ENCODE measurements at places on chromosomes 16 and 17.

GRCh38 chr16:74297145-74297665 lies 591 bp downstream of the PSMD7 start:
- ATAC-seq, result peak; percentile 56

GRCh38 chr16:48659940-48660339 lies 50.0 kb upstream of the N4BP1 start:
- no peak for ATAC-seq

DNA sequence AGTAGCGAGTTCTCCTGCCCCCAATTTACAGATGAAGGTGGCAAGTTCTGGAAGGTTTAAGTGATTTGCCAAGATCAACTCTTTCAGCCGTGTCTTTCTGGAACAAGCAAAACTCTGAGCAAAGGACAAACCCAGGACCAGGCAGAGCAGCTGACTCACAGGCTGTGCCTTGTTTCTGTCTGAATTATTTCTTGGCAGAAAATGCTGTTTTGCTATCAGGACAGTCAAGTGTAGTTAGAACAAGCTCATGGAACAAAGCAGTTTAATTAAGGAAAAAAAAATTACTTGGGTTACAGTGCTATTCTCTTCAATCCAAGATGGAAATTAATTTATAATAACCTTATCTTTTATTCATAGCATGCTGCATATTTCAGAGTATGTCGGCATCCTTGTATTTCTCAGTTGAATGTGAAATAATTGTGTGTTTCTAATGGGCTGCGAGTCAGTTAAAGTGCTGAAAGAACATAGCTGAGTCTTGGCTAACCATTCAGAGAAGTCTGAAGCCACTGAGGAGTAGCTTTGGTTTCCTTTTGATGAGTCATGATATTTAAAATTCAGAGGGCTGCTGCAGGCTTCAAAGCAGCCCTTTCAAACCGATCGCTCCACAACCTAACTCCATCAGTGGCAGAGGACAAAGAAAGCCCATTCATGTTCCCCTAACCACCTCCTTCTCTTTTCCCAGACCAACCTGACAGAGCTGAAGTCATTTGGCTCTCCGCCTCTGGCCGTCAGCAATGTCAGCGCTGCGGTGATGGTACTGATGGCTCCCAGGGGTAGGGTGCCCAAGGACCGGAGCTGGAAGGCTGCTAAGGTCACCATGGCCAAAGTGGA lies 143.7 kb downstream of the ZNF18 start:
- ATAC-seq, result no peak

DNA sequence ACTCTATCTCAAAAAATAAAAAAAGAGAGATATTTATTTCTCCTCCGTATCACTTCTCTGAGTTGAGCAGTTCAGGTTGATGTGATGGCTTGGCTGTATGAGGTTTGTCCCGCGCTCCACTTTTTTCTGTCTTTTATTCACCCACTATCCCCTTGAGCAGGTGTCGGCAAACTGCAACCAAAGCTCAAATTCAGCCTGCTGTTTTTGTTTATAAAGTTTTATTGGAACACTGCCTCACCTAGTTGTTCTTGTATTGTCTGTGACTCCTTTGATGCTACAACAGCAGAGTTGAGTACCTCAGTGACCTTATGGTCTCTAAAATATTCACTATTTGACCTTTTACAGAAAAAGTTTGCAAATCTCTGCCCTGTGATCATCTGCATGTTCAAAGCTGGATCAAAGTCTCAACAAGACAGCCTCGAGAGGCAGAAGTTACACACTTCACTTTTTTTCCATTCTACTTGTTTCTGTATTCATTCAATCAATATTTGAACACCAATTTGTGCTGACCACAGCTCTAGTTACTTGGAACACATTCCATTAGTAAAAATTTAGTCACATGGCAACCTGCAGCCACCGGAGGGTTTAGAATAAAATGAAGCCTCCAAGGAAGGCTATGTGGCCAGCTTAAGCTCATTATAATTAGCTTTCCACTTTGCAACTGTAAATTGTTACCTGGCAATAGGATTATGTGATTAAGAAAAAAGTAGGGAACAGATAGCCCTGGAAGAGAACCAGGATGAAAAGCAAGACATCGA lies 945.8 kb downstream of the KCNJ2 start:
- no peak for ATAC-seq

DNA sequence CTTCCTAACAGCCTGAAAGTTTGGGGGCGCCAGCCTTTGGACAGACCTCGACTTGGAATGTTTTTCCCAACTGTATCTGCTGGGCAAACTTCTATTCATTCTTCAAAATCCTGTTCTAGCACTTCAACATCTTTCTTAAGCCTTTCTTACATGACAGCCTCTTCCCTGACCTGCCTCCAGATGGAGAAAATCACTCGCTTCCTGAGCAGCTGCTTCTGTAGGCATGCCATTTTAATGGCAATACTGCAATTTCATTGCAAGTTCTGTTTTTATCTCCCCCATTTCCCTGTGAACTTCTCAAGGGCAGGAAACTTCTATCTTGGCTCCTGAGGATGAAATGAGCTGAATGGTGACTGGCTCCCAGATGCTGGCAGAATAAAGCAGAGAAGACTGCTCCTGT lies 128.8 kb upstream of the ASIC2 start:
- ATAC-seq, result no peak

DNA sequence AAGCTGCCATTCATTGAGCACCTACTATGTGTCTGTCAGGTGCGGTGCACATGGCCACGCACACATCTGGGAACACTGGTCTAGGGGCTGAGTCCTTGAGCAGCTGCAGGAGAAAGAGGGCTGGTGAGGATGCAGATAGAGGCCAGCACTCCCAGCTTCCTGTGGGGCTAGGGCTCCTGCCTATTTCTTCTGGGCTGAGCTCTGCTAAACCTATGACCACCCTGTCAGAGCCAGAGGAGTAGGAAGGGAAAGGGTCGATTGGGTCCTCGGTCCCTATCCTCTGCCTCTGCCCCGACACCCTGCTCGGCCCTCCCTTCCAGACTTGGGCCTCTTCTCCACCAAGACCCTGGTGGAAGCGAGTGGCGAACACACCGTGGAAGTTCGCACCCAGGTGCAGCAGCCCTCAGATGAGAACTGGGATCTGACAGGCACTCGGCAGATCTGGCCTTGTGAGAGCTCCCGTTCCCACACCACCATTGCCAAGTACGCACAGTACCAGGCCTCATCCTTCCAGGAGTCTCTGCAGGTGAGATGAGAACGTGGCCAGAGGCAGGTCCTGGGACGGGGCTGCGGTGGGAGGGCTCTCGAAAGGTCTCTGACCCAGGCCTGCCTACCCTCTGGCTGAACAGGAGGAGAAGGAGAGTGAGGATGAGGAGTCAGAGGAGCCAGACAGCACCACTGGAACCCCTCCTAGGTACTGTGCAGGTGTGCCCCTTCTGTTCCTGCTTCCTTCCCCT lies 4.0 kb upstream of the TMEM88 start:
- ATAC-seq, result no peak

DNA sequence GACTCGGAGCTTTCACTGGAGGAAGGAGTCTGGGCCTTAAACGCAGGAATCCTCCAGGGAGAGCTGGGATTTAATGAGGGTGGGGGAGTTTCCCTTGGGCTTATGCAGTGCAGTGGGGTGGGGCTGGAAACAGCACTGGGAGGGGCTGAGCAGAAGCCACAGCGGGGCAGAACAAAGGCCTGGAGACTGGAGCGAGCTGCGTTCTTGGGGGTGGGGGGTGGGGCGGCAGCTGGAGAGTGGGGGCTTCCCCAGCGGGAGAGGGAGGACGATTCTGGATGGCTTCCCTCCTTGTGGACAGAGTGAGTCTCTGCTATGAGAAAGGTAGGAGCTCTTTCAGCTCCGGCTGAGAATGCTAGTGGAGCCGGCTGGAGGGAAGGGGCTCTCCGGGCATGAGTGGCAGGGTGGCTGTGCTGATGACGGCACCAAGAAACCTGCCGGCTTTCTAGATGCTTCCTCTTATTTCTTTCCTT lies 406.0 kb downstream of the SEC14L1 start:
- ATAC-seq, result no peak

GRCh38 chr16:89130448-89130847 lies 36.8 kb downstream of the ACSF3 start:
- no peak for ATAC-seq

DNA sequence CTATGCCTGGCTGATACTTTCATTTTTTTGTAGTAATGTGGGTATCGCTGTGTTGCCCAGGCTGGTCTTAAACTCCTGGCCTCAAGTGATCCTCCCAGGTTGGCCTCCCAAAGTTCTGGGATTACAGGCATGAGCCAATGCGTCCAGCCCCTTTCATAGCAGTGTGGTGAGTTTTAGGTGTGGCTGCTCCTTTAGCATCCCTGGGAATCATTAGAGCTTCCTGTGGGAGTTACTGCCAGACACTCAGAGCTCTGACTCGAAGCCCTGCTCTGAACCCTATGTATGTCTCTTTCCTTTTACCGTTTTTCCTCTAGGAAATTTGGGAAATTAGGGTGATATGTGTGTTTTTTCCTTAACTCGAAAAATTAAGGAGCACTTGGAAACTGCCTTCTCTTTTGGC lies 44.5 kb downstream of the NDE1 start:
- no peak for ATAC-seq

GRCh38 chr17:83162035-83162745 lies 82.8 kb downstream of the METRNL start:
- ATAC-seq, result no peak

DNA sequence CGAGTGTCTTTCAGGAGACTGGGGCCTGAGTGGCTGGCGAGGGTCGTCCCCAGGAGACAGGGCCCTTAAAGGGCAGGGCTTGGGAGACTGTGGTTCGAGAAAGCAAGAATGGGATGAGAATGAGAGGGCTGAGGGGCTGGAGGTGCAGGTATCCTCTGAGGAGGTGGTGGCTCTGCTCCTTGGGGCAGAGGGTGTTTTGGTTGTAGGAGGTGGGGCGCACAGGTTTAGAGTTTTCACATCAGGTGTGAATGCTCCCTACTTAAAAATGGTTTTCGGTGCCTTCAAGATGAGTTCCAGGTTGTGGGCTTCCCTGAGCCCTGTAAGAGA lies 430 bp downstream of the BCAS3 start:
- no peak for ATAC-seq

- peak; percentile 77 for ATAC-seq
Observed at GRCh38 chr17:48483471-48484131, 47.2 kb downstream of the HOXB1 start.

- no peak for ATAC-seq
Observed at GRCh38 chr16:15785386-15786059, 71.3 kb downstream of the MYH11 start.

GRCh38 chr16:84485255-84486010 lies 19.0 kb downstream of the MEAK7 start:
- ATAC-seq, result no peak

DNA sequence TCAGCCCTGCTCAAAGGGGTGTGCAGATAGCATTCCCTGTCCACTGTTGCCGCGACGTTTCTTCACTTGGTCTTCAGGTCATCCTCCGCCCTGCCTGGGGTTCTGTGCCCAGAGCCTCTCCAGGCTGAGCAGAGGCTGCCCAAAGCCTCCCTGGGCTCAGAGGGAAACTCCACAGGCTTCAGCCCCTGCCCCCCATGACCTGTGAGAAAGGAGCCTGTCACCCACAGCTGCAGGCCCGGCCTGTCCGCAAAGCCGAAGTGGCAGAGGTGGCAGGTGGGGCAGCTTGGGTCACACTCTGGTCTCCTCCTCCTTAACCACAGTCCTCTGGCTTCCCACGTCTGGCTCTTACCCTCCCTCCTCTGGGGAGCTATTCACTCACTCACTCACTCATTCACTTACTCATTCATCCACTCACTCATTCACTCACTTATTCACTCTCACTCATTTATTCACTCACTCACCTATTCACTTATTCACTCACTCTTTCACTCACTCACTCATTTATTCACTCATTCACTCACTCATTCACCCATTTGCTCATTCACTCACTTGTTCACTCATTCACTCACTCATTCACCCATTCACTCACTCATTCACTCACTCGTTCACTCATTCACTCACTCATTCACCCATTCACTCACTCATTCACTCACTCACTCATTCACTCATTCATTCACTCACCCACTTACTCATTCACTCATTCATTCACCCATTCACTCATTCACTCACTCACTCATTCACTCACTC lies 7.1 kb upstream of the CPSF4L start:
- ATAC-seq, result no peak

- peak; percentile 80 for ATAC-seq
Observed at GRCh38 chr17:21171309-21171922, 42.5 kb downstream of the TMEM11 start.

DNA sequence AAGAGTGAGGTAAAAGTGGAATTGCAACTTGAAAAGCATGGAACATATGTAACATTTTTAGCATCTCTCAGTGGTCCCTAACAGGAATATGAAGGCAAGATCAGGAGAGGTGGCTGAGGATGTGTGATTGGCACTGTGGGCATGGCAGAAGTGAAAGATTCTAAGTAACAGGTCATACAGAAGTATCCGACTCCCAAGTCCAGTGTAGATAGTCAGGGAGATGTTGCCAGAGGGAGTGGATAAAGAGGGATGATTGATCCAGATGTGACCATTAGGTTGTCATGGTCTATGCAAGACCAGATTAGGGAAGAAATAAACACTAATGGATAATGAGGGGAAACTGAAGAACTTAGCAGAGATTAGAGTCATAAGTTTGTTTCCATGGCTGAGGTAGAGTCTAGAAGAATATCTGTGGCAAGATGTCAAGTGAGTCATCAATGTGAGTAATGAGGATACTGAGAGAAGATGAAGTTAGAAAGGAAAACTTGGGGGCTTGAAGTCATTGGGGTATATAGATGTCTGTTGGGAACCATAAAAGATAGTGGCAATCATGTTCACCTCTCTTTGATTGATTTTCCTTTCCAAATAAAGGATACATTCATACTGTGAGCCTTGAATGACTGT lies 23.9 kb upstream of the CAPNS2 start:
- ATAC-seq, result peak; percentile 57

- no peak for ATAC-seq
Observed at GRCh38 chr17:45369421-45369820, 52.6 kb upstream of the MAP3K14 start.

DNA sequence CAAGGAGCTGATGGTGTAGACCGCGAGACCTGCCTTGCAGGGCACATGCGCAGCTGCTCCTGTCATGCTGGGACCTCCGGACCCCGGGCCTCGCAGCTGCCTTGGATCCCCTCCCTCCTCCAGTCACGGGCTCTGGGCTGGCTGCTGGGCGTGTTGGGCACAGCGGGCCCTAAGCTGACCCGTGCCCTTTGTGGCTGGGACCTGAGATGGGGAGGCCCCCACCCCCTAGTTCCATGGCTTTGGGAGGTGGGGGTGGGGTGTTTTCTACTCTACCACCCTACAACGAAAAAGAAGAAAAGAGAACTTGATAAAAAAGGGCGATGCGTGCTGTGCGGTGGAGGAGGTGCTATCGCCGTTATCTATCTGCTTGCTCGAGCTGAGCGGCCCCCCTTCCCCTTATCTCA lies 14.5 kb downstream of the ZFPM1 start:
- ATAC-seq, result no peak

GRCh38 chr16:1336619-1337018 lies 3.2 kb downstream of the BAIAP3 start:
- ATAC-seq, result no peak

- ATAC-seq, result no peak
Observed at GRCh38 chr17:76747716-76748363, 9.9 kb downstream of the MFSD11 start.

GRCh38 chr16:16118337-16118736 lies 105.0 kb downstream of the ABCC6 start:
- ATAC-seq, result no peak

GRCh38 chr16:14458576-14458975 lies 171.5 kb downstream of the PARN start:
- no peak for ATAC-seq

GRCh38 chr16:68331879-68332410 lies 21.1 kb downstream of the PRMT7 start:
- no peak for ATAC-seq

- no peak for ATAC-seq
Observed at GRCh38 chr16:8645831-8646230, 24.3 kb downstream of the METTL22 start.
